ENCODE measurements at places on chromosomes 4 and X.

DNA sequence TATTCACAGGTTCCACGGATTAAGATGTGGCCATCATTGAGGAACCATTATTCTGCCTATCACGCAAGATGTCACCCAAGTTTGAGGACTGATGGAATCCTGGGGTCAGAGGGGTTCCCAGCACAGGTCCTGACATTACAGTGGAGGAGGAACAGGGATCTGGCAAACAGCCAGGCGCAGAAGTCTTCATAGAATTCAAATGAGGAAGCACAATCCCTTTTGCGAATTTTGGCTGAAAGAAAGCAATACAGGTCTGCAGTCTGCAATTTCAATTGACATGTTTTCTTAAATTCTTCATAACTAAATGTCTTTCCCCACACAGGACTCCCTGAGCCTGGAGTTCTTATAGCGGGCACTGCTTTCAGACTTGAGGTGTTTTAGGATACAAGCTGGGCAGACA, 14.5 kb downstream of the DOCK11 start:
- DNase-seq, result no peak

DNA sequence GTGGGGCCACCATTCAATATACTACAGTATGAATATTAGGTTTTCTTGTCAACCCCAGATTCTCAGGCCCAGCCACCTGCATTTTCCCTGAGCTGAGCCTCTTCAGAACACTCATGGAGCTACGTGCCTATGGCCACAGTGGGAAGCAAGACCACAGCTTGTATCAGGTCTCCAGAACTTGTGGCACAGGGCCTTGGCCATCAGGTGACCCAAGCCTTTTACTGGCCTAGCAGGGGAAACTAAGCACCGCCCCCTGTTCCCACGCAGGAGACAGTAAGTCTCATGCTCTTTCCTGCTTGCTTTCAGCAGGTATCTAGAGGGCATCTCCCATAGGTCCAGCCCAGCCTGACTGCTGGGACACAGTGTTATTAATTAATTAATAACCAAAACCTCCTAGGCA, 138.4 kb upstream of the MAMLD1 start:
- DNase-seq, result no peak

DNA sequence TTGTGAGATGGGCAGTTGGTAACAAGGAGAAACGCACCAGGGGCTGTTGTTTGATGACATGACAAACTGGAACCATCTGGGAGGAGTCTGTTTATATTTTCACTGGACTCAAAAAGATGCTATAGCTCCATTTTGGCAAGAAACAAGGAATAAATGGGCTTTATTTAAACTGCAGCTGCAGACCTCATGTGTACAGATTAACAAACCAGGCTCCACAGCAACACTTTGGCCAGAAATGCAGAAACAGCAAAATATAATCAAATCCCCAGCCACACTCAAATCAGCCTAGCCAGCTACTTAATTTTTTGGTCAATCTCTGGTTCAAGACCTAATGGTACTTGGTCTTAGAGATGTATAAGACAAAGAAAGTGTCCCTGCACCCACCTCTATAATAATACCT, 52.7 kb downstream of the ASB9 start:
- DNase-seq, result peak; percentile 77

DNA sequence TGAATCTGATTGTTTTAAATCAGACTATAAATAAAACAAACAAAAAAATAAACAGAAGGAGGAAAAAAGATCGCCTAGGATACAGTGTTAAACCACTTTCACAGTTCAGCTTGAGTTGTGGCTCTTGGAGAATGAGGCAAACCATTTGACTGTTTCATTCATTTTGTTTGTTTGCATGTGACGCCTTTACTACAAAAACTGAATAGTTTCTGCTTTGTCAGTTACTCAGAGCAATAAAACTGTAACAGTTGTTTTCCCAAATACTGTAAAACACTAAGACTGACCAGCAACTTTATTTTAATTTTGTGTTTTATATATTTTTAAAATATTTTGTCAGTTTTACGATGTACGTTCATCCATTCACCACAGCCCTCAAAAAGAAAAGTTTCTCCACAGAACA, 214.5 kb downstream of the FBXW7 start:
- no peak for DNase-seq

DNA sequence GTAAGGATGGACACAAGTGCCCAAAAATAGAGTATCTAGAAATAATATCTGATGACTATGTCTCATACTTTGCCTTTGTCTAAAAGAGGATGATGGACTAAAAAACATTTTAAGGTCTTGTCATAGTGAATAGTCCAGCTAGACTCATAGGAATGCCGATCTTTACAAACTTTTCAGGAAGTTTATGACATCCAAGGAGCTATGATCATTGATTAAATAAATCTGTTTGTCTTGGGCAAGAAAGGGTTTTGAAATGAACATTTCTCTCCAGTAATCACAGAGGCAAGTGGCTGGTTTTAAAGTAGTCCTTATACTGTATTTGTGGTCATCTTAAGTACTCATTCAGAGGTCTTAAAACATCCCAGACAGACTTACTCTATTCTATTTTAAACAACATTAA, 109.8 kb downstream of the MAPK10 start:
- no peak for DNase-seq

DNA sequence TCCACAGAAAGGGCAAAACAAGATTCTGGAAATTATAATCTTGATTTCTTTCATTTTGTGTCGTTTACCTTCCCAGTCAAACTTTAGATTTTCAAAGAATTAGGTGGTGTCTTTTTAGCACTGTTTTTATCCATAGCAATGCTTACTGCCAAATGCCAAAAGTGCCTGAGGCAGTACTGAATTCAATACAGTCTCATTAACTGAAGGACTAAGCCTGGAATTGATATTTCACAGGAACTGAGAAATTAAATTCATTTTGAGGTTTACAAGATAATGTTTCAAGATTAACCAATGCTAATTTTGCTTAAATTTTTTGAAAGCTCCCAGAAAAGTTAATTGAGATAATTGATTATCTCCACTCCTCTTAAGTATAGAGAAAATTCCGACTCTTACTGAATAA, 68.8 kb upstream of the ARHGAP24 start:
- DNase-seq, result no peak

All from muscle of back (tissue), 13 donors.